ENCODE measurements at places on chromosomes 2 and 18.

GRCh38 chr2:43174368-43174916, 52.0 kb downstream of the ZFP36L2 start:
- peak; percentile 78 for DNase-seq

DNA sequence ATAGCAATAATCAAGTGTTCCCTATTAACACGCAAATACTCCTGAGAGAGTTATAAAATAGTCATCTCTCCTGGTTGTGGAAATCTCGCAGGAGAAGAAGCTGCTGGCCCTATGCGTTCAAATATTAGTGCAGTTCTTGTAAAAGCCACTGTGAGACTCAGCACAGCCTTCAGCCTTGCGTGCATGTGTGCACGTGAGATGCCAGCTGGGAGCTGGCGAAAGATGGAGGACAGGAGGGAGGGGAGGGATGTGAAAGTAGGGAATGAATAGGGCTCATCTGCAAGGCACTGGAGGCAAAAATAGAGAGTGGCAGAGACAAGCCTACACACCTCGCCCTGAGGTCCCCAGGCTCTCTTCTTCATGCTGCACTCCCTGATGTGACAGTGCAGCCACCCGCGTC, 126.5 kb downstream of the INO80D start:
- no peak for DNase-seq

DNA sequence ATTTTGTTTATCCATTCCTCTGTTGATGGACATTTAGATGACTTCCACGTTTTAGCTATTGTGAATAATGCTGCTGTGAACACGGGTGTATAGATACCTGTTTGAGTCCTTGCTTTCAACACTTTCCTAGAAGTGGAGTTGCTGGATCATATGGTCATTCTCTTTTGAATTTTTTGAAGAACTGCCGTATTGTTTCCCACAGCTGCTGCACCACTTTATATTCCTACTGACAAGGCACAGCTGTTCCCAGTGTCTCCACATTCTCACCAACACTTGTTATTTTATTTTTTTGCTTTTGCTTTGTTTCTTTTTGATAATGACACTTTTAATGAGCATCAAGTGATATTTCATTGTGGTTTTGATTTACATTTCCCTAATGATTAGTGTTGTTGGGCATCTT, 41.4 kb upstream of the KCNJ13 start:
- DNase-seq: no peak

DNA sequence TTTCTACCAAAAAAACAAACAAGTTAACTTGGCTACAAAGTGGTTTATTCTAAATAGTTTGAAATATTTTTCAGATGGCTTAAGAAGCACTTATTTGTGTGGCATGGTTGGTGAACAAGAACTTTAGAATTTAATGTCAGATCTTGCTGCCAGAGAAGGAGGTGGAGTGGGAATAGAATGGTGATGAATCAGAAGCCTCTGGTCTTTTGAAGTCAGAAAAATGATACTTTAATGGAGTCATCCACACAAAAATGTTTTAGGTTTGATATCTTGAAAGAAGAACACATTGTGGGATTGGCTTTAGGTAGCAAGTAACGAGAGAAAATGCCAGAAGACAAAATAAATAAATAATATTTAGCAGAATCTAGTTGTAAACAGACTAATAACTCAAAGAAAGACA, 243.1 kb upstream of the FANCL start:
- no peak for DNase-seq

DNA sequence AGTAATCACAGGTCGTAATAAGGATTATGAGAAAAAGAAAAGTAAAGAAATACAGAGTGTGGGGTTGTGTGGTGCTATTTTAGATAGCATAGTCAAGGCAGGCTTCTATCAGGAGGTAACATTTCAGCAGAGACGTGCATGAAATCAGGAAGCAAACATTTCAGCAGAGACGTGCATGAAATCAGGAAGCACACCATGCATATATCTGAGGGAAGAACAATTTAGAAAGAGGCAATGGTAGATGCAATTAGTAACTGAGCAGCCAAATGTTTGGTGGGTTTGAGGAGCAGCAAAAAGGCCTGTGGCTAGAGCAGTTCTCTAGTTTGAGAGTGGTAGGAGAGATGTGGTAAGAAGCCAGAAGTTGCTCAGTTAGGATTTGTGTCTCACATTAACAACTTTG, 713.7 kb downstream of the ADCYAP1 start:
- no peak for DNase-seq

GRCh38 chr2:12032398-12032797, 286.0 kb downstream of the LPIN1 start:
- DNase-seq: no peak

GRCh38 chr2:289362-290089, 1.6 kb upstream of the ALKAL2 start:
- DNase-seq: no peak

DNA sequence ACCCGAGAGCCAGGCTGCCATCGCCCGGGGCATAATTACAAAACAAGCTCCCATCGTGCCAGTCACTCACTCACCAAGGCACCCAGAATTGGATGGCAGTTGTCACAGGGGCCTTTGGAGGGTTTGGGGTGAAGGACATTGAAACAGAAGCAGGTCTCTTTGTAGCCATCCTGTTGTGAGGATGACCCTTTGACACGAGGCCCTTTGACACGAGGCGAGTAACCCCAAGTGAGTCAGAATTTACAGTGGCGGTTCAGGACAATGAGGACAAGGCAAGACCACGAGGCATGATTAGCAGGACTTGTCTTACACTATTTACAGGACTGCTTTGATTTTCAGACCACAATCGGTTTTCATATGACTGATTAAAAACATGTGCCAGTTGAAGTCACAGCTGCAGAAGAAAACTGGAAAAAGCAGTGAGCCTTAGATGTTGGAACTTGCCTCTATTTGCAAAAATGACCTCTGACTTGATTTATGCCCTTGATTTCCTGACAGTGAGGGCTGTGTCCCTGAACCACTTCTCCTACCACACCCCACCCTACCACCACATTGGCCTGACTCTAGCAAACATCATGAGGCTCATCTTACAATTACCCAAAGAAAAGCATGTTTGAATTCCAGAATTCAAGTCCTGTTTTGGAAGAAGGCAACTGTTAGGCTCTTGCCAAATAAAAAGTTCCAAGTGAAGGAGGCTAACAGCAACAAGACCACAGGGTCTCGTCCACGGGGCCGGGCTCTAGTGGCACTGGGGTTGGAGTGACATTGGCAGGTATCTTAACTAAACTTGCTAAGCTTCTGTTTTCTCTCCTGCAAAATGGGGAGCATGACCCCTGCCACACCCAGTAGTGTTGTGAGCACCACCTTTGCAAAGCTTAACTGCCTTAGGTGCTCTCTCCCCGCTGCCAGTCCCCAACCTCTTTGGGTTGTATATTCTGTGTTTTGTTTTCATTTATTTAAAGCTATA, 64.4 kb upstream of the FOSL2 start:
- no peak for DNase-seq

- DNase-seq: no peak
These were observed 48.9 kb downstream of the CHST9 start for GRCh38 chr18:27136208-27136535.

- no peak for DNase-seq
These were observed 210.7 kb downstream of the ARL4C start for GRCh38 chr2:234286118-234286598.

DNA sequence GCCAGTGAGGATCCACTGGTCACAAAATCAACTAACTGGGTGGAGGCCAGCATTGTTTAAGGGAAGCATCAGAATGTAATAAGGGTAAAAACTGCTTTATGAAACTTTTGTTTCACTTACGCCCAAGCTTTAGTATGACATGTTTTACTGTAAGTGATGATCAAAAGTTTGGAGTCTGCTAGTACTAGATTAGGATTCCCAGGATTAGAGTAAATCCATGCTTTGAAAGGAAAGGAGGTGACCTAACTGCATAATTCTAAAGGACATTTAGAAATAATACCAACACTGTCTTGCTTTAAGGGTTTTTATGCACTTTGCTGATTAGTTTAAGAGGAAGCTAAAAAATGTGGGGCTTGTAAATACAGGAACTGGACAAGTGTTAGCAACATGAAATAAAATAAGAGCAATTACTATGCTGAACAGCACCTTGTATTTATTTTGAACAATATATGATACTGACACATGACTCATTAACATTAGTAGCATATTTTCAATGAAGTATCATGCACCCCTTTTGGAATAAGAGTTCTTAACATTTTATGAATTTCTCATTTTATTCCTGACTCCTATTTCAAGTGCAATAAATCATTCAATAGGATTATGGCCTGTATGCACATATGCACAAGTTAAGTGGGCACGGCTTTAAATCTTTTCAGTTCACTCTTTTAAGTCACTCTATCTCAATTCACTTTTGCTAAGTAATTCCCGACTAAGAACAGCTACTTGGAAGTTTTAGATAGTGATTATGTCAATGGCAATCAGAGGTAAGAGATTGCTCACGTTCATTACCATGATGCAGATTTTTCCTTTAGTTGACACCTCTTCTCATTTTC, 62.5 kb downstream of the STK39 start:
- no peak for DNase-seq

GRCh38 chr2:228056293-228057097, 125.0 kb downstream of the SPHKAP start:
- DNase-seq: no peak

- DNase-seq: no peak
These were observed 123.1 kb upstream of the STK17B start for GRCh38 chr2:196294516-196294909.

DNA sequence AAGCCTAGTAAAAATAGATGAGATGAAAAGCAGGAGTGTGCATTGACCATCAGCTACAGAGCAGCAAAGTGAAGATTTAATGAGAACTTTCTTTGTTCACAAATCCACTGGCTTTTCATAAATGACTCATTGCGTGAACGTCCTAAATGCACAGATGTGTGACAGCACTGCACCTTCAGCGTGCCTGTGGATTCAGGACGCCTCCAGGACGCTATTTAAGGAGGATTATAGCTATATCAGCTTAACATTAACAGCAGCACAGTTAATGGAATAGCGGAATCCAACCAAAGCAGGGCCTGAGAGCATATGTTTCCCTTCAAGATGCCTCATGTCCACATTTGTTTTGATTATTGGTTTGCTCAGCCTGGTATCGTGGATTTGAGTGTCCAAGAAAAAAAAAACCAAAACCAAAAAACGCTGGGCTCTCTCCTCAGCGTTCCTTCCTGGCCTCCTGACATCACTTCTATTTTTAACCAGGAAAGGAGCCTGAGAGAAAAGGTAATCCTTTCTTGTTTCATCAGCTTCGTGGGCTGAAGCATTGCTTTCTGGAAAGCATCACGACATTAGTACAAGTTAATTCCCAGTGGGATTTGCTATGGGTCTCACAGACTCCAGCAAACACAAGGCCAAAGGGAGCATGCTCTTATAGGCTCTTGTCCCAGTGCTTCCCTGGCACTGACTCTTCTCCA, 447.0 kb upstream of the SMIM21 start:
- no peak for DNase-seq

- DNase-seq: no peak
These were observed 44.7 kb upstream of the KIDINS220 start for GRCh38 chr2:8882094-8882493.

- no peak for DNase-seq
These were observed 198.7 kb downstream of the CYP26B1 start for GRCh38 chr2:71948781-71949536.

- no peak for DNase-seq
These were observed 84.5 kb upstream of the SNTG2 start for GRCh38 chr2:866009-866680.

DNA sequence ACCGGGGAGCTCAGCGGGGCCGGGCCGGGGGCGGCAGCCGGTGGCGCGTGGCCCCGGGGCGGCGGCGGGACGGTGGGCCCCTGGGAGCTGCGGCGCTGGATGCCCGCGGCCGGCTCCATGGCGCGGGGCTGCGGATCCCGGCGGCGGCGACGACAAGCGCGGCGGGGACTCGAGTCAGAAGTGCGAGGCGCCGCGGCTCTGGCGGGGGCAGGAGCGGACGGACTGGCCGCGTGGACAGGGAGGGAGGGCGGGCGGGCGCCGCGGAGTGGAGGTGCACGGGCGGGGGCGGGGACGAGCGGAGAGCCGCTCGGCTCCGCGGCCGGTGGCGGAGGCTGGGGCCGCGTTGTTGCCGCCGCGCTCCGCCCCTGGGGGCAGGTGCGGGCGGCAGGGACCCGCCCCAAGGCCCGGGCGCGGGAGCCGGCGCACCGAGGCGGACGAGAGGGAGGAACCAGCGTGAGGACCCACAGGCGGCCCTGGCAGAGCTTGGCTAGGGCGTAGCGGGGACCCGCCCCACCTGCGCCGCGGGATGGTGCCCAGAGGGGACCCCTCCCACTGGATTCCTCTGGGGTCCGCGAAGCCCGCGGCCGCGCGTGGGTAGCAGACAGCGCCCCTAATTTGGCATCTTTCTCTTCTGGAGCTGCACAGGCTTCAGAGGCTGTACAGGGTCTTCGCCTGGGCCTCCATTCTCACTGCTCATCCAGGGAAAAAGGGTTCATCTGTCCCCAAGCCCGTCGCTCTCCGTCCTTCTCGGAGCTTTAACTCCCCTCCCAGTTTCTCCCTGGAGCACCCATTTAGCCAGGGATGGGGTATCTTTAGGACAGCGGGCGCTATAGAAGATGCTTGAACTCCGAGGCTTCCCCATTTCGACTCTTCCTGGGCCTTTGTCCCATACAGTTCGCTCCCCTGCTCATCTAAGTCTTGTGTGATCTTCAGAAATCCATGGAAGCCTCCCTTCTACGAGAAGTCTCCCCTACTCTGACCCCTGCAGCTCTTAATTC, at the start of gene TMEM163:
Gene TMEM163 (minus strand): TSS at position 184 of the 998 bp plus-strand sequence.
- DNase-seq: no peak

DNA sequence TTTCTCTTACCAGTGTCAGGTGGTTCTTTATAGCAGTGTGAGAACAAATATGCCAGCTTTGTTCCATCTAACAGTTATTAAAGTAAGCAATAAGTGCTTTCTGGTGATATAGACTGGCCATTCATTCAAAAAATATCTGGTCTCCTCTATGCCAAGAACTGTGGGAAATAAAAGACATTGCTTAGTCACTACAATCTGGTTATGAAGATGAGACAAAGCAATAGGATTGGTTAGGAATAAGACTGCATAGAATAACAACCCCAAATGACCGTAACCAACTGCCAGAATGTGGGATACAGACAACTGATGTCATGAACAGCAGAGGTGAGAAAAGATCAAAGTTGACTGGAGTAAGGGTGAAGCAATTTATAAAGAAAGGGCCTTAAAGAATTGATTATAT, 83.8 kb downstream of the MBD2 start:
- DNase-seq: no peak

- DNase-seq: no peak
These were observed 273.5 kb upstream of the HS6ST1 start for GRCh38 chr2:128591861-128592822.

DNA sequence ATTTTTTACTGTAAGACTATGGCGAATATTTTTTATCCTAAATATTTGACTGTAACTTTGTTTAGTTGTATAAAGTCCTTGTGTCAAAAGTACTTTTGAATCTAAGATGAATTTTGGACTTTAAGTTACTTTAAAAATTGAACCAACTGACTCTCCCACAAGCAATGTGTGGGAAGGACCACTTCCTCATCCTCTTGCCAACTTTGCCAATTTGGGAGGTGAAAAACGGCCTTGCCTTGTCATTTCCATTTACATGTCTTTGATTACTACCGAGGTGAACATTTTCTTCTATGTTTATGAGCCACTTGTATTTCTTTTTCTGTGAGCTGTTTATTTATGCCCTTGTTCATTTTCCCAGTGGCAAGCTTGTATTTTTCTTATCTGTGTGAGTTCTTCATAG, 12.8 kb upstream of the MSGN1 start:
- DNase-seq: no peak

Data from naive thymus-derived CD8-positive, alpha-beta T cell (primary cell).